ENCODE measurements at places on chromosomes 12 and 14.

GRCh38 chr14:75369506-75369905 is 58.3 kb upstream of the JDP2 start:
- DNase-seq: no peak

DNA sequence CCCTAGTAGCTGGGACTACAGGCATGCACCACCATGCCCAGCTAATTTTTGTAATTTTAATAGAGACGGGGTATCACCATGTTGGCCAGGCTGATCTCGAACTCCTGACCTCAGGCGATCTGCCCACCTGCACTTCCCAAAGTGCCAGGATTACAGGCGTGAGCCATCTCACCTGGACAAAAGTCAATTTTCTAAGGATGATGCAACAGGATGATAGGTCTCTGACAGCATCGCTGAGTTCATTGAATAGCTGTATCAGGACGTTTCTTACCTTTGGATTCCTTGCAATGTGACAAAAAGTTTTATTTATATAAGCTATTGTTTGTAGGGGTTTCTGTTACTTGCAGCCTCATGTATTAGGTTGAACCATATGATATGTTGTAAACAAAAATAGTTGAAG is 55.5 kb upstream of the PCED1B start:
- no peak for DNase-seq

GRCh38 chr12:107411792-107412535 is 273.6 kb upstream of the PWP1 start:
- DNase-seq: no peak

GRCh38 chr12:46522071-46522470 is 149.5 kb upstream of the SLC38A2 start:
- DNase-seq: no peak

DNA sequence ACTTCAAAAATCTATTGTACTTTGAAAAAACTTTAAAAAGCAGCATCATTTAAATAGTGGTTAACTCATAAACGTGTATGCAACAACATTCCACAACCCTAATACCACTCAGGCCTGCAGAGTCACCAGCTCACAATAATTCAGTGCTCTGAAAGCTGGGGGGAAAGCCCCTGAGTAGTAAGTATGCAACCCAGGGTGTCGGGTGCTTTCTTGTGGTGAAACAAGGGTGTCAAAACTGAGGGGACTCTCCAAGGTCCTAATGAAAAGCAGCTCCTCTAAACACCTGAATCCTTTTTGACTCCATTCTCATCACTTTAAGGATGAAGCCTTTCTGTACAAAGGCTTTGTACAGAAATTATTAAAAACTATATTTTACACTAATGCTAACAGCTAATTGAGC is 33.7 kb downstream of the FGFR1OP2 start:
- no peak for DNase-seq

DNA sequence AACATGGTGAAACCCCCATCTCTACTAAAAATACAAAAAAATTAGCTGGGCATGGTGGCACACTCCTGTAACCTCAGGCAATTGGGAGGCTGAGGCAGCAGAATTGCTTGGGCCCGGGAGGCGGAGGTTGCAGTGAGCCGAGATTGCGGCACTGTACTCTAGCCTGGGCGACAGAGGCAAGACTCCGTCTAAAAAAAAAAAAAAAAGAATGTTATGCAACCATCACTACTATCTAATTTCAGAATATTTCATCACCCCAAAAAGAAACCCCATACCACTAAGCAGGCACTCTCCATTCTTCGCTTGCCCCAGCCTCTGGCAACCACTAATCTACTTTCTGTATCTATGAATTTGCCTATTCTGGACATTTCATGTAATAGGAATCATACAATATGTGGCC is 68.8 kb upstream of the AMN start:
- DNase-seq: no peak

DNA sequence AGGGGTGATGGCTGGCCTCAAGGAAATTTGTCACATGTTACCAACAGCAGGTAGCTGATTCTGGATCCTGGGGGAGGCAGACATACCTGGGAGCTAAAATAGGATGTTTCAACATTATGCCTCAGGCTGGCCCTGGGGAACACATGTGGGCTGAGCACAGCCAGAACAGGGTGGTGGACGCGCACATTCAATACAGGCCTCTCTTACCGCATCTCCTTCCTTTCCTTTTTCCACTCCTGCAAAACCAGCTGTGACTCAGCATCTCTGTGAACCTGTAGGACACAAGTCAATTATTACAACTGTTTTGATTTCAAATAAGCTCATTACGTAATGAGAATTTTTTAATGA is 61.0 kb downstream of the NT5DC3 start:
- no peak for DNase-seq

GRCh38 chr14:37122288-37122687 is 50.1 kb downstream of the SLC25A21 start:
- no peak for DNase-seq

DNA sequence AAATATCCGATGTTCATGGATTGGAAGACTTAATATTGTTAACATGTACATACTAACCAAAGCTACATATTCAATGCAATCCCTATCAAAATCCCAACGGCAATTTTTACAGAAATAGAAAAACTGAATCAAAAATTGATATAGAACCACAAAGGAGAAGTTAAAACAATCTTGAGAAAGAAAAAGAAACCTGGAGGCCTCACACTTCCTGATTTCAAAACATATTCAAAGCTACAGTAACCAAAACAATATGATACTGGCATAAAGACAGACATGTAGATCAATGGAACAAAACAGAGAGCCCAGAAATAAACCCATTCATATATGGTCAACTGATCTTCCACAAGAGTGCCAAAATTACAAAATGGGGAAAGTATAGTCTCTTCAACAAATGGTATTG is 5.4 kb upstream of the PELI2 start:
- DNase-seq: no peak

GRCh38 chr14:104994978-104995377 is 9.4 kb downstream of the CLBA1 start:
- no peak for DNase-seq

DNA sequence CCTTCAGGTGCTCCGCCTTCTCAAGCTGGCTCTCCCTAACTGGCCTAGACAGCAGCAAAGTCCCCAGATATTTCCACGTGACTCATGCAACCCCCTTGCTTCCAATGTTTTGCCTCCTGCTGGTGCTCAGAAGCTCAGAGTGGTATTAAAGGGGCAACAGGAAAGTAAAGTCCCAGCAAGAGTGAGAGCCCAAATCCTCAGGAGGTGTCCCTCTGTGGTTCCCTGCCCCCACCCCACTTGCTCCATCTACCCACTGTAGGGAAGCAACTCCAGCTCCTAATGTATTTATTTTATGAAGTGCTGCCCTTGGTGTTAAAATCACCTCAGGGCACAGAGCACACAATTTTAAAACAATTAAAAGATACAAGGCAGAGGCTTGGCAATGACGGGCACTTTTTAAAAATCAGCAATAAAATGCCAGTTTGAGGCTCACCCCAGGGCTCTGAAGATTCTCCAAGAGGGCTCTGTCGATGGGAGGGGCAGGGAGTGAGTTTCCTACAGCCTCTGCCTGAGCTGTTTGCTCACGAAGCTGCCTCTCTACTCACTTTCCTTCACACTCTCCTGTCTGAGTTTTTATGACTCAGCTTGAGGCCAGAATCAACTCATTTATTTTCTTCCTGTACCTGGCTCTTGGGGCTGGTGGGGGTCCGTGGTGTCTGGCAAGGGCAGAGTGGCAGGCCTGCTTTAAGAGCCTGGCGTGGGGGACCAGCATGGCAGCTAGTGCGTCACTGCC is 81.9 kb upstream of the MAX start:
- no peak for DNase-seq

- peak; percentile 46 for DNase-seq
Measured at GRCh38 chr12:5965950-5966383, 20.9 kb upstream of the ANO2 start.

GRCh38 chr12:19432309-19433170 is 6.8 kb upstream of the AEBP2 start:
- no peak for DNase-seq

DNA sequence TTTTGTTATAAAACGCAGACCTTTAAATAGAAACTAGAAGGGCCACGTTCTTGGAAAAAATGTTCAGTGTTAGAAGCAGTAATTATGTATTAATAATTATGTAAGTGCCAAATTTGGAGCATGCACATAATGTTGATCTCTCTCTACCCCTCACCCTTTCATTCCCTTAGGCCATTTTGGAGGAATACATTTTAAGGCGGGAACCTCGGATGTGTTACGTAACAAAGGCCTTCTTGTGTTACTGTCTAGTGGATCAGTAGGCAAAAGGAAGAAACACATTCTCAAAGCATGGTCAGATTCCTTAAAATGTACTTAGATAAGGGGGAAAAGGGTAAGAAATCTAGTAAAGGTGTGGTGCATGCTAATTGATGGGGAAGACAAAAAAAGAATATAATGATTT is 52.7 kb downstream of the RASSF3 start:
- no peak for DNase-seq

DNA sequence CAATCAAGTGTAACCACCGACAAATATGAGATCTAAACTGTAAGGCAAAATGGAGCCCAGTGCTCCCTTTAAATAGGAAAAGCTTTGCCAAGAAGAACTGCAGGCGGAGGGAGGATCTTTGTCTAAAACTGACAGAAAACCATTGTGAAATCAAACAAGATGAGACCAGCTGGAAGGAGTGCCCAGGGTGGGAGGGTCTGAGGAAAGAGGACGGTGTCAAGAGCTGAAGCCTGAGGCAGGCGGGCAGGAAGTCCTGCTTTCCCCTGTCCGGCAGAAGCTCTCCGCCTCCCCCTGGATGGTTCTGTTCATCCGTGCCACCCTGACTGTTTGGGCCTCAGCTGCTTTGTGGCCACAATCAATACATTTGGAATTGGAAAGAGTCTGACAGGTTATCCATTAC is 37.5 kb downstream of the CDC42BPB start:
- DNase-seq: no peak

DNA sequence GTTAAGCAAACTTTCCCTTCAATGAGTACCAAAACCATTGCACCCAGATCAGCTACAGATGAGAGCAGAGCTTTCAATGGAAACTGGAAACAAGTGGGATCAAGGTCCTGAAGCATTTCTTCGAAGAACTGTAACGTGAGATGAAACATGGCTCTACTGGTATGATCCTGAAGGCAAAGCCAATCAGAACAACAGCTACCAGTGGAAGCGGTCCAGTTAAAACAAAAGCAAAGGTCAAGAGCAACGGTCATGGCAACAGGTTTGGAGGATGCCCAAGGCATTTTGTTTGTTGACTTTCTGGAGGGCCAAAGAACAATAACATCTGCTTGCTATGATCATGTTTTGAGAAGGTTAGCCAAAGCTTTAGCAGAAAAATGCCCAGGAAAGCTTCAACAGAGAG is 137.9 kb upstream of the CPSF6 start:
- no peak for DNase-seq

GRCh38 chr12:119998471-119999245 is 9.6 kb downstream of the BICDL1 start:
- DNase-seq: no peak

DNA sequence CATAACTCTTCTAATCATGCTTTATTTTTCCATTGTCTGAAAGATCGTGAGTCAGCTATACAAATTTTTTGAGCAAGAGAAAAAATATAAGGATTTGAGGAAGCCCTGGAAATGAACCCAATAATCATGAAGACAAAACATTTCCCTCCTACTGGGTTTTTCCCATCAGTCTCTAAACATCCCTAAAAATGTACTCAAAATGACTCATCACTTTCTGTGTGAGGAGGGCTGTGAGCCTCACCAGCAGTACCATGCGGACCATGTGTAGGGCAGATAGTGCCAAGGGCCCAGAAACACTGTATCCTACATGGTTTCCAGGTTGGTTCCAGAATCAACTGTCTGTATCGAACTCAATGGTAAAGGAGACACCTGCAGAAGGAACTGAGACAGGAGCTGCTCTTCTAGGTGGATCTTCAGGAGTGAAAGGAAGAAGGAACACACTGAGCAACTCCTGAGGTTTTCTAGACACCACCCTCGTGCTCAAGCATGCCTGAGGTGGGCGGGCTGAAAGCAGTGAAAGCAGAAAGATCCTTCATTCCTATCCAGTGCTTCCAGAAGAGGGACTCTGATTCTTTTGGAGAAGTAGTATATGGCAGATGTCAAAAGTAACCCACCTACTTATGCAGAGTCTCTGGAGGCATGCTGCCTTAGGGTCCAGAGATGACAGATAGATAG is 48.6 kb upstream of the RHOJ start:
- no peak for DNase-seq

DNA sequence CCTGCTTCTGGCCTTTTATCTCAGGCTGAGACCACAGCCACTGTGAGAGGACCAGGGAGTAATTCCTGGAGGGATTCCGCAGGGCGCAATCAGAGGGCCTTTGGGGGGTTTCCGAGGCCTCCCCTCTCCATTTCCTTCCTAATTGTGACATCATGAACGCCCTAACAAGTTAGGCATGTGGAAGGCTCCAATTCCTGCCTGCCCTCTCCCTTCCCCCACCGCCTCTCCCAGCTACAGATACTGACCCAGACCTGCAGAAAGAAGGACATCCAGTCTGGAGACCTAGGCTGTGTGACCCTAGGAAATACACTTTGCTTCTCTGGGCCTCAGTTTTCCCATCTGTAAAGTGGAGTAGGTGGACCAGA is 637.9 kb downstream of the MED13L start:
- DNase-seq: no peak

DNA sequence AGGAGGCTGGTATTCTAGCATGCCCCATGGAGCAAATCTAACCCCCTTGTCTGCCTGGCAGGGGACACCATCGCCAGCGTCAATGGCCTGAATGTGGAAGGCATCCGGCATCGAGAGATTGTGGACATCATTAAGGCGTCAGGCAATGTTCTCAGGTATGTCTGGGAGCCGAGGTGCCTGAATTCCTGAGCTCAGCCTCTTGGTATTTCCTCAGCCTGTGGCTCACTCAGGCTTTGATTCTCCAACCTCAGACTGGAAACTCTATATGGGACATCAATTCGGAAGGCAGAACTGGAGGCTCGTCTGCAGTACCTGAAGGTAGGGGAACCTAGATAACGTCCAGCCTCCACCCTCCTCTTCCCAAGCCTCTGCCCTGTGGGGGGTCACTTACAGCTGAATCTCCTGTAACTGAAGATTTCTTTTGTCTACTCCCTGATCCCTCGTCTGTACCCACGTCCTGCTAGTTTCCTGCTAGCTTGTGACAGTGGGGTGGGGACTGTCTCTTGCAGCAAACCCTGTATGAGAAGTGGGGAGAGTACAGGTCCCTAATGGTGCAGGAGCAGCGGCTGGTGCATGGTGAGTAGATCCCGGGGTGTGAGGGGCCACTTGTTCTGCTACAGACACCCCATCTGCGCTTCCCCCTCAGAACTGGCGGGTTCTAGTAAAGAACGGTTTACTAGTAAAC is 7.0 kb downstream of the TAMALIN start:
- DNase-seq: no peak

GRCh38 chr12:5497329-5498053 is 65.6 kb downstream of the NTF3 start:
- DNase-seq: no peak

DNA sequence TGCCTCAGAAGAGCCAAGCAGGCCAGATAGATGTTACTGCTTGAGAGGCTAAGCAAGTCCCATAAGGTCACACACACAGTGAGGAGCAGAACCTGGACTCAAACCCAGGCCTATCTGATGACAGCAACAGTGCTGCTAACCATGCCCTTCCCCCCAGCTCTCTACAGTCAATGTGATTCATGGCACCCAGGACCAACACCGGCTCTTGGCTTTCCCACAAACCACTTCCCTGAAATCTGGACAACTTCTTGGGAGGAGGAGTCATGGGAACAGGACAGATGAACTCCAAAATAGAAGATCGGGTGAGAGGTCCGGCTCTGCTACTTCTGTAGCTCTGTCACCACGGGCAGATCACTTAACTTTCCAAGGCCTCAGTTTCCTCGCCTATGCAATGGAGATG is 716 bp upstream of the PTGDR start:
- no peak for DNase-seq

- peak; percentile 32 for DNase-seq
Measured at GRCh38 chr12:100154474-100155247, 12.0 kb upstream of the BLTP3B start.

Measured in dorsolateral prefrontal cortex (tissue), 122 donors.